ENCODE measurements at places on chromosomes 1 and 21. TPM values are rescaled to one million over a fixed set of nuclear protein-coding genes. Genes with fewer than 3 reads are reported as not detected.

SPRR2A gene
- not detected for total RNA-seq

EPHA10 gene
- total RNA-seq = 0.09 TPM

TFF2 gene
- not detected for total RNA-seq

DHRS3 gene
- 62.6 TPM for total RNA-seq

LRRC53 gene
- not detected for total RNA-seq

NPHS2 gene
- not detected for total RNA-seq

RGS7 gene
- 0.05 TPM for total RNA-seq

MSTO1 gene
- 8.9 TPM for total RNA-seq

LRRIQ3 gene
- total RNA-seq = 1.3 TPM

GRCh38 chr1:171645553-171646248, 6.8 kb downstream of the MYOC start:
- no peaks in the 10 kb centered on the region for H3K27me3 ChIP-seq
- H3K4me1 ChIP-seq = peaks cover 15% of the 10 kb centered on the region
- peak overlapping the region; percentile 71 for H3K27ac ChIP-seq
- no peaks in the 10 kb centered on the region for H3K36me3 ChIP-seq
- H3K4me3 ChIP-seq = no peak overlapping the region
- no peak for DNase-seq

GRCh38 chr1:22223176-22223575, 80.3 kb upstream of the WNT4 start:
- H3K27me3 ChIP-seq = no peaks in the 10 kb centered on the region
- H3K4me1 ChIP-seq = no peaks in the 10 kb centered on the region
- H3K27ac ChIP-seq = no peak overlapping the region
- H3K4me3 ChIP-seq = no peak overlapping the region

GRCh38 chr1:203124011-203124410, 3.5 kb upstream of the ADORA1 start:
- H3K4me3 ChIP-seq = no peak overlapping the region
- DNase-seq = no peak
- peaks cover 9% of the 10 kb centered on the region for H3K4me1 ChIP-seq
- H3K36me3 ChIP-seq = no peaks in the 10 kb centered on the region
- peaks cover 3% of the 10 kb centered on the region for H3K27me3 ChIP-seq

DNA sequence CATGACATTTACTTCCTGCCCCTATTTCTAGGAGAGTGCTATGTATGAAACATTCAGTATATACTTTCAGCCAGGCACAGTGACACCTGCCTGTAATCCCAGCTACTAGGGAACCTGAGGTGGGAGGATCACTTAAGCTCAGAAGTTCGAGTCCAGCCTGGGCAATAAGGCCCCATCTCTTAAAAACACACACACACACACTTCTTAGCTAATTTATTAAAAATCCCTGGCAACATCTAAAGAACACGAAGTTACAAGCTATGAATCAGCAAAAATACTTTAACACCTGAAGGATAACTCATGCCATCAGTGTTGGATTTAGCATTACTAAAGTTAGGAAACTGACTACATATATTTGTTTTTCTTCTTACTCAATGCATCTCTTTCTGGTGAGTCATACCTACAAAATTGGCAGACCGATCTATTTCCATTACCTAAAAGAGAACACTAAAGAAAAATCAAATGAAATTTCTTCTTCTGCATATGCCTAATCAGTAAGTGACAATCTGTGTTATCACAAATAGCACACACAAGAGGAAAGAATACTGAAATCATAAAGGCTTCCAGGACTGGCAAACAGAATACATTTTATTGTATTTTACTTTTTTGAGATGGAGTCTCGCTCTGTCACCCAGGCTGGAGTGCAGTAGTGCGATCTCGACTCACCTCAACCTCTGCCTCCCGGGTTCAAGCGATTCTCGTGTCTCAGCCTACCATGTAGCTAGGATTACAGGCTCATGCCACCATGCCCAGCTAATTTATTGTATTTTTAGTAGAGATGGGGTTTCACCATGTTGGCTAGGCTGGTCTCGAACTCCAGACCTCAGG, 41.4 kb downstream of the RNF115 start:
- no peak for DNase-seq
- no peak overlapping the region for H3K4me3 ChIP-seq
- H3K36me3 ChIP-seq = no peaks in the 10 kb centered on the region
- H3K27ac ChIP-seq = peak overlapping the region; percentile 32
- no peaks in the 10 kb centered on the region for H3K27me3 ChIP-seq

GRCh38 chr1:234125283-234125682, 220.8 kb downstream of the SLC35F3 start:
- H3K27ac ChIP-seq = no peak overlapping the region
- no peaks in the 10 kb centered on the region for H3K4me1 ChIP-seq
- peaks cover 3% of the 10 kb centered on the region for H3K27me3 ChIP-seq
- DNase-seq = peak; percentile 59
- no peak overlapping the region for H3K4me3 ChIP-seq

DNA sequence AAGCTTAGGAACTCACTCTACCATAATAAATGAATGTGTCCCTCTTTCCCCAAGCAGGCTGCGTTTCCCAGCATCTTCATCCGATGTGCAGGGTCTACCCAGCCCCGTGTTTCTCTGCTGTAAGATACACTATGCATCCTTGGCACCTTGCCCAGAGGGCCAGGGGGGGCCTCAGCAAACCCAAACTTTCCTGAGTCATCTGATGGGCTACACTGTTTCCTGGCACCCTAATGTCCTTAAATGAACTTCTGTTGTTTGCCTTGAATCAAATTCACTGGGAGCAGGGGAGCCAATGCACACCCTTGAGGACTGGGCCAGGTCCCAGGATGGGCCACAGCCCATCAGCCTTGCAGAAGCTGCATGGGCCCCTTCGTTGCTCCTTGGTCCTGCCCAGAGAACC, 145.5 kb downstream of the IGSF21 start:
- no peaks in the 10 kb centered on the region for H3K36me3 ChIP-seq
- no peak overlapping the region for H3K27ac ChIP-seq
- no peak overlapping the region for H3K4me3 ChIP-seq
- no peaks in the 10 kb centered on the region for H3K4me1 ChIP-seq

DNA sequence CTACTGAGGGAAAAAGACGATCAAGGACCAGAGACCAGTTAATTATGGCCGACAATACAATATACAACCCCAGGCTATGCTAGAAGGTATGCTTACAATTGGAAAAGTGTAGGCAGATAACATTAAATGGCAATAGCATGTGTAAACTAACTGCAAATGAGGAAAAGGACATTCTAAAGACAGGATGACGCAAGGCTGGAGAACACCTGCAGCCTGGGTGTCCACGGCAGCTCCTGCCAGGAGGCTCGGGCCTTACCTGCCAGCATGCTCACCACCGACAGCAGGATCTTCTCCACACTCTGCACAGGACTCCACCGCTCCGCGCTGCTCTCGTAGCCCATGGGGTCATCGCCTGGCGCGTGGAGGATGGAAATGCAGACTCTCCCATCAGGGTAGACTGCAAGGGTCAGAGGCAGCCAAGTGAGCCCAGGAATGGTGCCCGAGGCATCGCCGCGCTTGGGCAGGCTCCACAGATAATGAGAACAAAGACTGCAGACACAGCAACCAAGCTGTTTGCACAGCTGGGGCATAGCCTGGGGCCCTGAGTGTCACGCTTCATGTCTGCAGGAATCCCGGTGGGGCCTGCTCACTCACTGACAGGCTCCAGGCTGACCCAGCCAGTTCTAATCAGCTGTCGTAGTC, 28.2 kb downstream of the UBE2G2 start:
- no peak for DNase-seq
- no peaks in the 10 kb centered on the region for H3K27me3 ChIP-seq
- no peak overlapping the region for H3K27ac ChIP-seq
- peaks cover 4% of the 10 kb centered on the region for H3K4me1 ChIP-seq
- no peak overlapping the region for H3K4me3 ChIP-seq

DNA sequence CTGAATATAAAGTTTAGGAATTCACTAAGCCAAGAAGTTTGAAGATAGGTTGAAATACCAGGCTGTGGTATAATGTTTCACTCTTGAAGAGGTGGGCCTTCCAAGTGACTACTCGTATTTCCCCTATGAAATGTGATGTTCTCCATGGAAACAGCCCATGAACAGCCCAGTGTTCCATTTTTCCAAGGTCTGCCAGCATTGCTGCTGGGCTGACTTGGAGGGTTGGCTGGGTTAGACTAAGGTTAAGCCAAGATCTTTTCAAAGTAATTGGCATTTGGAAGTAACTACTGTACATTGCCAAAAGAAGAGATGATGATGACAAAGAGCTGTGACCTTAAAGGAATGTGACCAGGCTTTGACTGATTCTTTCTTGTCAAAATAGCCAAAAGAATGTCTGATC, 73.8 kb downstream of the RPE65 start:
- no peaks in the 10 kb centered on the region for H3K27me3 ChIP-seq
- H3K36me3 ChIP-seq = no peaks in the 10 kb centered on the region
- H3K27ac ChIP-seq = no peak overlapping the region
- no peak overlapping the region for H3K4me3 ChIP-seq

GRCh38 chr1:221076391-221076811, 197.2 kb downstream of the HLX start:
- no peak overlapping the region for H3K27ac ChIP-seq
- no peak for DNase-seq
- H3K36me3 ChIP-seq = no peaks in the 10 kb centered on the region
- H3K27me3 ChIP-seq = no peaks in the 10 kb centered on the region
- no peak overlapping the region for H3K4me3 ChIP-seq

DNA sequence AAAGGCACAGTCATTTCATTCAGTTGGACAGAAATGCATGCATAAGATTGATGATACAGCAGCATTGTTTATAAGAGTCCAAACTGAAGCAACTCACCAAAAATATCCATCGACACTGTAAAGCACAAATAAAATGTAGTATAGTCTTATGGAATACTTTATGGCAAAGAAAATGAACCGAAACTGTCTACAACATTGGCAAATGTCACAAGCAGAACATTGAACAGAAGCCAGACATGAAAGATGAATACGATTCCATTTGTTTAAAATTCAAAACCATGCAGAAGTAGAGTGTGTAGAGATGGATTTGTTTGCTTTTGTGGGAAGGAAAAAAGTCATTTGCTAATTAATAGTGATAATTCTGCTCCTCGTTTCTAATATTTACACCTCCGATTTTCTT, 7.5 kb upstream of the LEFTY1 start:
- H3K4me1 ChIP-seq = peaks cover 10% of the 10 kb centered on the region
- H3K36me3 ChIP-seq = no peaks in the 10 kb centered on the region
- H3K27ac ChIP-seq = peak overlapping the region; percentile 19
- no peak for DNase-seq
- no peak overlapping the region for H3K4me3 ChIP-seq

DNA sequence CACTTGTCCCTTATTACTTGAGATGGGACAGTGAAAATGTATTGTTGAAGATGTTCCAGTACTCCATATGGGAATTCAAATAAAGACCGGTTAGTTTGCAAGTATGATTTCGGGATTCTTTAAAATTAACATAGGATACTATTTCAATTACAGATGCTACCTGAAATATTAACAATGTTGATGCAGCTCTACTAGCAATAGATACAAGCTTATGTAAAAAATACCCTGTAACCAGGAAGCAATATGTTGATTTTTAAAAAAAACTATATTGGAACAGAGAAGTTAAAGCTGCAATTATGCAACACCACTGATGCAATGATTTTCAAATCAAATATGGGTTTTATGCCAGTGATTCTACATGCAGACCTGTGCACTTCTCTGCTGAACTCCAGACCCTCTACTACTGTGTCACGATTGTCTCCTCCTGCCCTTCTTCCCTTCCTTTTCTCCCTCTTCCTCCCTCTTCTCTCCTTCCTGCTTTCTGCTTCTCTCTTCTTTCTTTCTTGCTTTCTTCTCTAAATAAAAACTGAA, 179.2 kb downstream of the ATP6V1G3 start:
- H3K4me3 ChIP-seq = no peak overlapping the region
- H3K36me3 ChIP-seq = no peaks in the 10 kb centered on the region
- no peak for DNase-seq
- H3K27me3 ChIP-seq = no peaks in the 10 kb centered on the region
- H3K4me1 ChIP-seq = no peaks in the 10 kb centered on the region

DNA sequence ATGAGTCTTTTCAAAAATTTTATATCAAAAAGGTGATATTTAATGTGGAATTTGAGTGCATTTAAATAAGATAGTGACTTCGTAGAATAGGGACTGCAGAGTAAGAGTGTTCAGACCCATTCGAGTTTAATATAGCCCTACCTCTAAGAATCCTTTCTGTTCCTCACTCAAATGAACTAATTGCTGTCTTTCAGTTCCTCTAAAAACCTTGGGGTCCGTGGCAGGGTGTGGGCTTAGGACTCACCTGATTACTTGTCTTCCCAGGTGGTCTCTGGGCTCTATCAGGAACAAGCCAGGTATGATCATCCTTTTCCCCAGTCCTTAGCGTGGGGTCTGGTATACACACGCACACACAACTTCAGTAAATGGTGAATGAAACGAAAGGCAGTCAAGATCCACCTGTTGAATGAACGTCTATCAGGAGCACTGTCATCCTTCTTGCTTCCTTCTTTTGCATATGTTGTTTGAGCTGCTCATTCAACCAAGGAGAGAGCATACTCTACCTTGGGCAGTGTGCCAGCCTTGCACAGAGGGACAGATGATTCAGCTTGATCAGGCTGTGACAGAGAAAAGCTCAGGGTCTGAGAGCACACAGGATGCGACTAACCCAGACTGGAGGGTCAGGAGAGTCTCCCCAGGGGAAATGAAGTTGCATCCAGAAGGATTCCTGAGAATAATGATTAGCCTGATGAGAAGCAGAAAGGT, 1.2 kb upstream of the RNF11 start:
- no peak overlapping the region for H3K4me3 ChIP-seq
- H3K36me3 ChIP-seq = no peaks in the 10 kb centered on the region
- H3K4me1 ChIP-seq = peaks cover 23% of the 10 kb centered on the region
- no peaks in the 10 kb centered on the region for H3K27me3 ChIP-seq

DNA sequence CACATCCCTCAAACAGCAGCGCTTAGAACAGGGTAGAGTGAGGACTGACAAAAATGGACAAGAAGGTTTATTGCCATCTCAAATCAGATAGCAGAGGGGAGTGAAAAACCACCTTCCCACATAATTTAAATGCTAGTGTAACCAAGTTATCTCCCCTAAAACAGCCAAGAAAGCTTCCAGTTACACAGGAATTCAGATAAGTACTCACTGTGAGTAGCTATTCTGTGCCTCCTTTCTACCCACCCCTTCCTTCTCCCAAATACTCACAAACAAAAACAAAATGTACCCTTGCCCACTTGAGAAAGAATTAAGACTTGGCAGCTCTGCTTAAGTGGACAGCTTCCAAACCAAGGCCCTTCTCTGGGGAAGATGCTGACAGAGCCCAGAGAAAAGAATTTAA, 9.1 kb downstream of the OTUD7B start:
- H3K27me3 ChIP-seq = no peaks in the 10 kb centered on the region
- no peak for DNase-seq
- no peak overlapping the region for H3K4me3 ChIP-seq
- H3K36me3 ChIP-seq = no peaks in the 10 kb centered on the region
- H3K4me1 ChIP-seq = no peaks in the 10 kb centered on the region

GRCh38 chr1:5067246-5067645, 412.8 kb downstream of the AJAP1 start:
- DNase-seq = no peak
- H3K36me3 ChIP-seq = no peaks in the 10 kb centered on the region
- H3K4me1 ChIP-seq = no peaks in the 10 kb centered on the region
- H3K27me3 ChIP-seq = no peaks in the 10 kb centered on the region

GRCh38 chr1:191034132-191034531, 556.5 kb upstream of the BRINP3 start:
- no peaks in the 10 kb centered on the region for H3K27me3 ChIP-seq
- no peak overlapping the region for H3K4me3 ChIP-seq
- H3K36me3 ChIP-seq = no peaks in the 10 kb centered on the region
- DNase-seq = no peak
- H3K4me1 ChIP-seq = no peaks in the 10 kb centered on the region

GRCh38 chr1:48932366-48932765, 155.7 kb upstream of the BEND5 start:
- H3K4me1 ChIP-seq = no peaks in the 10 kb centered on the region
- no peak overlapping the region for H3K4me3 ChIP-seq
- no peaks in the 10 kb centered on the region for H3K36me3 ChIP-seq

Measured in liver (tissue), 10 donors.